ENCODE measurements at places on chromosomes 1 and 21.

GRCh38 chr1:2587071-2587859 lies 688 bp downstream of the PRXL2B start:
- no peak for DNase-seq

DNA sequence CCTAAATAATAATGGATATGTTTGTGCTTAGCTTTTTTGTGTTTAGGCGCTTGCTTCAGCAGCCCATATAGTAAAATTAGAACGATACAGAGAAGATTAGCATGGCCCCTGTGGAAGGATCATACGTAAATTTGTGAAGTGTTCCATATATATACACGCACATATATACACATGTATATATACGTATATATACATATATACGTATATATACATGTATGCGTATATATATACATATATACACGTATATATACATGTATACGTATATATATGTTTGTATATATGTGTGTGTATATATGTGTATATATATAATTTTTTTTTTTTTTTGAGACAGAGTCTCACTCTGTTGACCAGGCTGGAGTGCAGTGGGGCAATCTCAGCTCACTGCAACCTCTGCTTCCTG lies 17.4 kb downstream of the SNX27 start:
- DNase-seq: no peak

- DNase-seq: no peak
Measured at GRCh38 chr1:182441719-182442118, 8.2 kb upstream of the RGSL1 start.

DNA sequence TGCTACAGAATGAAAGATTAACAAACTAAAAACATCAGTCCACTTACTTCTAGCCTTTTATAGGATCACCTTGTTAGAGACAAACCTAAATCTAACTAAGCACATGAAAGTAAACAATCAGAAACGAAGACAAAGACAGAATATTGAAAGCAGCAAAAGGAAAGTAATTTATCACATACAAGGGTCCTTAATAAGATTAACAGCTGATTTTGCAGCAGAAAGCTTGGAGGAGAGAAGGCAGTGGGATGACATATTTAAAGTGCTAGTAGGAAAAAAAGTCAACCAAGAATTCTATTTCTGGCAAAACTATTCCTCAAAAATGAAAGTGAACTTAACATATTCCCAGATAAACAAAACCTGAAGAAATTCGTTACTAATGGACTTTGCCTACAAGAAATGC lies 286.4 kb downstream of the RWDD3 start:
- no peak for DNase-seq
